ENCODE measurements at places on chromosomes 7 and 10.
A peak's percentile ranks its signal among the peaks of the same experiment; 100 is the strongest.

GRCh38 chr10:70145166-70145665 is 1.3 kb downstream of the TYSND1 start:
- H3K4me3 ChIP-seq, result peak overlapping the region; percentile 70
- peak overlapping the region; percentile 85 for H3K27ac ChIP-seq
- DNase-seq, result no peak
- H3K36me3 ChIP-seq, result no peaks in the 10 kb centered on the region

GRCh38 chr10:668786-669485 is 20.5 kb downstream of the DIP2C start:
- H3K36me3 ChIP-seq, result no peaks in the 10 kb centered on the region
- no peak overlapping the region for H3K4me3 ChIP-seq
- no peaks in the 10 kb centered on the region for H3K27me3 ChIP-seq
- no peak for DNase-seq
- H3K27ac ChIP-seq, result no peak overlapping the region

GRCh38 chr7:148723166-148723559 is 24.5 kb downstream of the CUL1 start:
- H3K27ac ChIP-seq, result no peak overlapping the region
- H3K4me3 ChIP-seq, result no peak overlapping the region
- H3K4me1 ChIP-seq, result no peaks in the 10 kb centered on the region
- H3K27me3 ChIP-seq, result no peaks in the 10 kb centered on the region
- no peaks in the 10 kb centered on the region for H3K36me3 ChIP-seq

- no peak overlapping the region for H3K27ac ChIP-seq
- no peaks in the 10 kb centered on the region for H3K27me3 ChIP-seq
These were observed 12.6 kb upstream of the CPVL start for GRCh38 chr7:29158795-29159423.

DNA sequence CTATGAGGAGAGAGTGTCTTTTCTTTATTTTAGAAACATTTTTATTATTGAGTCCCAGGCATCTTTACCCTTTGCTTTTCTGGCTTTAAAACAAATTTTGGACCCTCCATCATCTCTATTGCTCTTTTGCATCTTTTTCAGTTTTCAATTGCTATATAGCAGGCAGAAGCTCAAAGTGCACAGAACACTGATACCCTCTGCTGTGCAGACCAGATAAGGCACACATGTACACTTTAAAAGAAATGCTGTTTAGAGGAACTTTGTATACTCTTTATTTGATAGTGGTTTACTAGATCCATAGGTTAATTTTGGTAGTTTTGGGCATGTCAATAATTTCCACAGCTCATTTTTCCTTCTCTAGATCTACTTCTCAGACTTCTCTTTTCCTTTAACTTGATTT is 324.2 kb downstream of the SH2D4B start:
- no peak overlapping the region for H3K27ac ChIP-seq
- no peaks in the 10 kb centered on the region for H3K4me1 ChIP-seq
- H3K27me3 ChIP-seq, result no peaks in the 10 kb centered on the region
- H3K36me3 ChIP-seq, result no peaks in the 10 kb centered on the region
- no peak overlapping the region for H3K4me3 ChIP-seq
- no peak for DNase-seq

DNA sequence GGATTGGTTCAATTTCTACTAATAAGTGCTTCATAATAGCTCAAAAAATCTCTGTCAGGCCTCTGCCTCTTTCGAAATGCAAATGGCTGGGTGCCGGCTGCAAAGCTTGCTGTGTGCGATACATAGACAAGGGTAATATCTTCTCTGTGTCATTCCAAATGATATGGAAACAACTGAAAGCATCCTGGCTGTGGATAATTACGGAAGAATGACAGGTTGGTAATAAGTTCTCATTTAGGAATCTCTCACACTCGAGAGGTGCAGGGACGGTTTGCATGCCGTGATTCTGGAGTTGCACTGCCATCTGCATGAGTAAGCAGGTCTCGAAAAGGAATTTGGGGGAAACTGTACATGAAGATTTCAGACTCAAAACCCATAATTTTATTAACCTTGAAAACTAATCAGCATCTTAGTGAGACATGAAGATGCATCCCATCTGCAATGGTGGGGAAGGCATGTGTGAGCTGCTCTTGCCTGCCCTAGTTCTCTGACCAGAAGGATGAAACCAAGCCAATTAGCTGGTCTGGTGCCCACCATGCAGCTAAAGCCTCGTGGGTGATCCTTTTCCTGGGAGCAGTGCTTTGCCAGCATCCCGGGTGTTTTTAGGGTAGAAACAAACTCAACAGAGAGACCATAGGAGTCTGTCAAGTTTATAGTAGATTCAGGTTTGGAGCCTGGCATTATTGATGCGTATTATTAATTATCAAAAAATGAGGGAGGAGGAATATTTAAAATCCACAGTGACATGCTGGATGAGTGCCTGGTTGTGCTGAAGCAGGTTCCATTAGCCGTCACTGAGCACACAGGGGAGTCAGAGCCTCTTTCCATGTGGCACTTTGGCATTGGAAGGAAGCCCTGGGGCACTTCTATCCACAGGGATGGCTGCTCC is 503.6 kb upstream of the MGMT start:
- H3K36me3 ChIP-seq, result no peaks in the 10 kb centered on the region
- H3K4me3 ChIP-seq, result no peak overlapping the region
- no peaks in the 10 kb centered on the region for H3K4me1 ChIP-seq
- peaks cover 9% of the 10 kb centered on the region for H3K27me3 ChIP-seq

- no peak overlapping the region for H3K4me3 ChIP-seq
- no peaks in the 10 kb centered on the region for H3K4me1 ChIP-seq
- no peaks in the 10 kb centered on the region for H3K36me3 ChIP-seq
- no peak for DNase-seq
These were observed 270.3 kb downstream of the HTR7 start for GRCh38 chr10:90587561-90587960.

- peak overlapping the region; percentile 80 for H3K27ac ChIP-seq
- no peak overlapping the region for H3K4me3 ChIP-seq
- H3K4me1 ChIP-seq, result no peaks in the 10 kb centered on the region
- DNase-seq, result no peak
- H3K27me3 ChIP-seq, result no peaks in the 10 kb centered on the region
- H3K36me3 ChIP-seq, result no peaks in the 10 kb centered on the region
These were observed 13.9 kb downstream of the STX1A start for GRCh38 chr7:73705551-73705920.

DNA sequence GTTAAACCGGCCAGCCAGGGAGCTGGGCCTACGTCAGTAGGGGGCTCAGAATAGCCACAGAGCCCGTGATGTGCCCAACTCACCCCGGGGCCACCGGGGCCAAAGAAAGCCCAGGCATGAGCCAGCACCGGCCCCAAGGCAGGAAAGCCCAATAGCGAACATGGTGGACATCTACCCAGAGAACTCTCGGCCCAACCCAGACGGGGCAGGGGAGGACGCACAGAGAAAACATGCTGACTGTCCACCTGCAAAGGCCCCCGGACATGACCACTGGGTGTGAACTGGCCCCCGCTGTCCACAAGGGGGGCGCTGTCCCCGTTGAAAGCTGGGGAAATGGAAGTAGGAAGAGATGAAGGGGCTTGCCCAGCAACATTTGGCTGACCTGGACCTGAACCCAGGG is 169.2 kb downstream of the PRKAG2 start:
- no peaks in the 10 kb centered on the region for H3K4me1 ChIP-seq
- no peak for DNase-seq
- H3K27ac ChIP-seq, result no peak overlapping the region
- no peaks in the 10 kb centered on the region for H3K27me3 ChIP-seq

GRCh38 chr10:43200538-43201390 is 62.5 kb downstream of the CSGALNACT2 start:
- no peak overlapping the region for H3K4me3 ChIP-seq
- H3K27ac ChIP-seq, result no peak overlapping the region
- peak; percentile 47 for DNase-seq
- no peaks in the 10 kb centered on the region for H3K36me3 ChIP-seq

- H3K4me1 ChIP-seq, result no peaks in the 10 kb centered on the region
- no peaks in the 10 kb centered on the region for H3K36me3 ChIP-seq
- no peak overlapping the region for H3K4me3 ChIP-seq
These were observed 65.2 kb downstream of the SH2D4B start for GRCh38 chr10:80602881-80603280.

DNA sequence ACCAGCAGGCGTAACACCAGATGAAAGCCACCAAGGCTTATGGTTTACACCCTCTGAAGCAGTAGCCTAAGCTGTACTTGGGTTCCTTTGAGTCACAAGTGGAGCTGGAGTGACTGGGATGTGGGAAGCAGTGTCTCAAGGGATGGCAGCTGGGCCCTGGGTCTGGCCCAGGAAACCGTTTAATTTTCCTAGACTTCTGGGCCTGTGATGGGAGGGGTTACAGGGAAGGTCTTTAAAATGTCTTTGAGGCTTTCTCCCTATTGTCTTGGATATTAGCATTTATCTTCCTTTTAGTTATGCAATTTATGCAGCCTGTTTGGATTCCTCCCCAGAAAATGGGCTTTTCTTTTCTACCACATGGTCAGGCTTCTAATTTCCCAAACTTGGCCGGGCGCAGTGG is 568.2 kb downstream of the ANKRD7 start:
- no peak for DNase-seq
- H3K36me3 ChIP-seq, result no peaks in the 10 kb centered on the region
- H3K4me1 ChIP-seq, result no peaks in the 10 kb centered on the region
- no peak overlapping the region for H3K4me3 ChIP-seq

GRCh38 chr7:17638727-17639126 is 301.6 kb downstream of the SNX13 start:
- H3K27me3 ChIP-seq, result no peaks in the 10 kb centered on the region
- H3K4me1 ChIP-seq, result no peaks in the 10 kb centered on the region
- H3K4me3 ChIP-seq, result no peak overlapping the region
- no peaks in the 10 kb centered on the region for H3K36me3 ChIP-seq
- no peak overlapping the region for H3K27ac ChIP-seq

DNA sequence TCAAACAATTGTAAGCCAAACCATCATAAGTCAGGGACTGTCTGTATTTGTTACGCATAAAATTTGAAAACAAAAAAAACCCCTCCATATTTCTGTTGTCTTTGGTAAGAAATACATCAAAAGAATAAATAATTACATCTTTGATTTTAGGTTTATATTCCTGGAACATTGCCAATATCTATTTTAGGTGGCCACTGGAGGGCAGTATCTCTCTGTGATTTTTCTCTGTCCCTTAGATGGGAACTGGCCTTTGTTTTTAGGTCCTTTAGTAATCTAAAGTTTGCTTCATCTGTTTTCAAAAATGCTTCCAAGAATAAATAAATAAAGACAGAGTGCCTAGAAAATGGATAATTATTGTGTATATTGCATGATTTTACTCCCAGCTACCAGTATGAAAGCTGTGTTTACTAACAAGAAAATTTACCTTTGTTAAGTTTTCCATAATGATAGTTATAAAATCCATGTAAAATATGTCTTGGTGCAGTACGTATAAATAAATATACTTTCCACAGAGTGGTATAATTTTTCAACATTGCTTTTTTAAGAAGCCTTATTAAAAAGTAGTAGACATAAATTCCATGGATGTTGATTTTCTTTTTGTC is 64.2 kb downstream of the PHYHIPL start:
- H3K27me3 ChIP-seq, result no peaks in the 10 kb centered on the region
- no peaks in the 10 kb centered on the region for H3K36me3 ChIP-seq
- no peaks in the 10 kb centered on the region for H3K4me1 ChIP-seq
- no peak overlapping the region for H3K27ac ChIP-seq

DNA sequence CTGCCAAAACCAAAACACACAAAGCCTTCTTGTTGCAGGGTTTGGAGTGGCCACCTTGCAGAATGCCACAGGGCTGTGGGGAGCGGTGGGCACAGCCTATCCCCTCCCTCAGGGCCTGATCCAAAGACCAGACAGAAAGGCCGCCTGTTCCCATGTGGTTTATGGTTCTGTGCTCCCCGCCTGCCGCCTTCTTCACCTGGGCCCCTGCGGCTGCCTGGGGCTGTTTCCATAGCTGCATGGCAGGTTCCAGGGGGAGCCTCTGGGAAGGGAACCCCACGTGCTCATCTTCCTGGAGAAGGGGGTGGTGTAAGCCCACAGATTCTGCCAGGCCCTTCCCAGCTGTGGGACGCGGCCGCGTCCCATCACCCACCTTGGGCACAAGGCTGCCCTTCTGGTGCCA is 70.7 kb upstream of the EZH2 start:
- DNase-seq, result no peak
- H3K27me3 ChIP-seq, result no peaks in the 10 kb centered on the region
- H3K36me3 ChIP-seq, result no peaks in the 10 kb centered on the region

GRCh38 chr7:87331687-87332252 is 13.7 kb upstream of the CROT start:
- H3K27ac ChIP-seq, result no peak overlapping the region
- H3K4me3 ChIP-seq, result no peak overlapping the region
- no peak for DNase-seq

- H3K36me3 ChIP-seq, result no peaks in the 10 kb centered on the region
- no peaks in the 10 kb centered on the region for H3K4me1 ChIP-seq
- DNase-seq, result no peak
- no peak overlapping the region for H3K4me3 ChIP-seq
- H3K27me3 ChIP-seq, result no peaks in the 10 kb centered on the region
These were observed 9.5 kb downstream of the ANKIB1 start for GRCh38 chr7:92255308-92255707.

- H3K27me3 ChIP-seq, result no peaks in the 10 kb centered on the region
- no peak overlapping the region for H3K4me3 ChIP-seq
- no peak overlapping the region for H3K27ac ChIP-seq
These were observed 71.7 kb upstream of the ADAM12 start for GRCh38 chr10:126459878-126460481.

- no peak overlapping the region for H3K4me3 ChIP-seq
- no peak for DNase-seq
- no peaks in the 10 kb centered on the region for H3K4me1 ChIP-seq
- no peak overlapping the region for H3K27ac ChIP-seq
- H3K27me3 ChIP-seq, result no peaks in the 10 kb centered on the region
These were observed 235.1 kb downstream of the SEMA3E start for GRCh38 chr7:83413831-83414230.

DNA sequence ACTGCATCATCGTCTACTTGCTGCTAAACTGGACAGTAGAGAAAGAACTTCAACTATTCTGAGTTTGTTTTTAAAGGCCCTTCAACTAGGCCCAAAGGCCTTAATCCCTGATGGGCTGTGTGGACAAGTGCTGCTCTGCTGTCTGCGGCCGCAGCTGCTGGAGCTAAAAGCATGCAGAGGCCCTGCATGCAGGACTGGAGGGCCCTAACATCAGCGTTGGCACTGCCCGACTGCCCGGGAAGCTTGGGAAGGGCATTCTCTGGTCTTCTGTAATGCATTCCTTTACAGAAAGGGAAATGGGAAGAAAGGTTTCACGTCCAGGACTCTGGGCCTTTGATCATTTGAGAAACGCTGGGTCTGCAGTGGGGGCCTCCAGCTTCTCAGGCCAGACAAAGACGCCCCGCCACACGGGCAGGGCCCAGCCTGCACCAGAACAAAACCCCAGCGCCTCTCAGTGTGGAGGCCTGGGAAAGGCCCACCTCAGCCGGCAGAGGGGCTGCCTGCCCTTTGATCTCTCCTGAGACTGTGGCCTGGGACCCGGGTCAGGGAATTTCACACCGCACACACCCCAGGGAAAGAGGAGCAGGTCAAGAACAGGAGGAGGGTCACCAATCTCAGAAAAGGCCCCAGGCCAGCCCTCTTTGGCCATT is 229.3 kb downstream of the DNAJB6 start:
- H3K27ac ChIP-seq, result no peak overlapping the region
- H3K27me3 ChIP-seq, result no peaks in the 10 kb centered on the region
- no peak for DNase-seq
- no peak overlapping the region for H3K4me3 ChIP-seq
- no peaks in the 10 kb centered on the region for H3K36me3 ChIP-seq
- no peaks in the 10 kb centered on the region for H3K4me1 ChIP-seq

- no peak overlapping the region for H3K4me3 ChIP-seq
- H3K27me3 ChIP-seq, result no peaks in the 10 kb centered on the region
- H3K27ac ChIP-seq, result no peak overlapping the region
- no peak for DNase-seq
- no peaks in the 10 kb centered on the region for H3K36me3 ChIP-seq
- H3K4me1 ChIP-seq, result no peaks in the 10 kb centered on the region
These were observed 408.4 kb downstream of the SUGCT start for GRCh38 chr7:40542982-40543741.

Data from breast epithelium (tissue), 4 donors.